Urinary bladder (tissue), 4 donors: ENCODE measurements at places on chromosomes 7 and 10. TPM values are rescaled to one million over a fixed set of nuclear protein-coding genes. Genes with fewer than 3 reads are reported as not detected.

LRGUK gene
- total RNA-seq = 2.5 TPM

NUTM2E gene
- not detected for total RNA-seq

CCDC7 gene
- total RNA-seq = 109 TPM

AUTS2 gene
- total RNA-seq = 87.7 TPM

CALML5 gene
- not detected for total RNA-seq

IKZF1 gene
- total RNA-seq = 7.8 TPM
